ENCODE measurements at places on chromosomes 2 and 18. TPM values are rescaled to one million over a fixed set of nuclear protein-coding genes. Genes with fewer than 3 reads are reported as not detected.

DNA sequence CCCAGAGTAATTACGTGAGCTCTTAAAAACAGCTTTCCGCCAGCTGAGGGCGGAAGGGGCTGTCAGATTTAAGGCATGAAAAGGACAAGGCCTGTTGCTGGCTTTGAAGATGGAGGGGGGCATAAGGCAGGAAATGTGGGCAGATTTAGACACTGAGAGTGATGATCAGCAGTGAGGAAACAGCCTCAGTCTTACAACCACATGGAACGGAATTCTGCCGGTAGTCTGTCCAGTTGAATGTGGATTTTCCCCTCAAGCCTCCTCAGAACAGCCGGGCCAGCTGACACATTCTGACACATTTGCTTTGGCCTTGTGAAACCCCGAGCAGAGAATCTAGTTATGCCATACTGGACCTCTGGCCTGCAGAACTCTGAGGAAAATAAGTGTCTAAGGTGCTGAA is 16.6 kb downstream of the POLE4 start:
- no peak for DNase-seq

GRCh38 chr2:78301166-78301789 is 724.2 kb upstream of the REG3G start:
- DNase-seq: no peak

DNA sequence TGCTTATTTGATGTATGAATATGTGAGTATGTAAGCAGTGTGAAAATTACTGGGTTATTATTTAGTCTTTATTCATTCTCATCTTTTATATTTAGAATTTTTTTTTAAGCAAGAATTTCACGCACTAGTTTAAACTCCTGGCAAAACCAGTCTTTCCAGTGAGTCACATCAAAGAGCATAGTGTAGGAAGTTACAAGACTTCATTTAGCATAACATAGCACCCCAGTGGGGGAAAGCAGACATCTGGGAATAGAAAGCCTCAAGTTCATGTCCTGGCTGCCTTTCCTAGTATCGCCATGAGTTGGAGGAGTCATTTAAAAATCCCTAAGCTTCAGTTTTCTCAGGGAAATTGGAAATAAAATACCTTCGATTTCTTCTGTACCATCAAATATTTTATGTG is 408.3 kb downstream of the NUP35 start:
- DNase-seq: no peak

Gene TCF23
- total RNA-seq: not detected

Gene LAMA1
- total RNA-seq: 0.14 TPM

Gene ADRA2B
- not detected for total RNA-seq

Gene REG3A
- total RNA-seq: not detected

DNA sequence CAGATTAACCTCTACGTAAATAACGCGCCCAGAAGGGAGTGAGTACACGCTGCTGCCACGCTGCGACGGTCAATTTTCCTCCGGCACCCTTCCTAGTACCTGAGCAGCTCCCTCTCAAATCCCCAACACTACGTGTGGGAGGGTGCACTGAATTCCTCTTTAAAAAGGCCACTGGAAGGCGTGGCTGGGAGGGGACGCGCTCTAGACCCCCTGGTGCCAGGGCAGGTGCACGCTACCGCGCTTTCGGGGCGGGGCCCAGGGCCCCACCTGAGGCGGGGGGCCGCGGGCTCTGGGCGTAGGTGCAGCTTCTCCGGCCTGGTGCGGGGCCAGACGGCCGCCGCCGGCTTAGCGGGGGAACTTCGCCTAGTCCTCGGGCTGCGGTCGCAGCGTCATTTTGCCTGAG is 668 bp upstream of the ANKRD12 start:
- DNase-seq: peak; percentile 4

- DNase-seq: no peak
Measured at GRCh38 chr2:28150236-28150915, 242.3 kb upstream of the FOSL2 start.

Gene VWA3B
- not detected for total RNA-seq

- DNase-seq: no peak
Measured at GRCh38 chr2:157046396-157046795, 211.1 kb upstream of the GALNT5 start.

- DNase-seq: no peak
Measured at GRCh38 chr2:26176279-26176615, 3.4 kb downstream of the GAREM2 start.

DNA sequence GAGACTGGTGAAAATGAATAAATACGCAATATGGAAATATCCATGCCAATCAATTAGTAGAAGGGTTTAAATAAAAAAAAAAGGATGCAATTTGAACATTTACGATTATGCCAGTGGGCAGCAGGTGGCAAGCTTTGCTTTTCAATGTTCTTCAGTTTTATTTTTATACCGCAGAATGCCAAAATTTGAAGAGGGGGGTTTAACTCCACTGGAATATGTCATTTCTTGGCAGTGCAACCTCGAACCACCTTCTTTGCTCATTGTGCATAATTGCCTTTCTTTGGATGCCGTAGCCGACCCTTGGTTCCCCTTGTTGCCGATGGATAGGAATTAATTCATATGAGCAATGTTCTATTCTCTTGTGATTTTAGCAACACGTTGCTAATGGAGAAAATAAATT is 88.0 kb downstream of the LTBP1 start:
- peak; percentile 47 for DNase-seq

Gene SULT6B1
- total RNA-seq: not detected

All from HFFc6 (cell line).